ENCODE measurements at places on chromosomes 6 and 20.

DNA sequence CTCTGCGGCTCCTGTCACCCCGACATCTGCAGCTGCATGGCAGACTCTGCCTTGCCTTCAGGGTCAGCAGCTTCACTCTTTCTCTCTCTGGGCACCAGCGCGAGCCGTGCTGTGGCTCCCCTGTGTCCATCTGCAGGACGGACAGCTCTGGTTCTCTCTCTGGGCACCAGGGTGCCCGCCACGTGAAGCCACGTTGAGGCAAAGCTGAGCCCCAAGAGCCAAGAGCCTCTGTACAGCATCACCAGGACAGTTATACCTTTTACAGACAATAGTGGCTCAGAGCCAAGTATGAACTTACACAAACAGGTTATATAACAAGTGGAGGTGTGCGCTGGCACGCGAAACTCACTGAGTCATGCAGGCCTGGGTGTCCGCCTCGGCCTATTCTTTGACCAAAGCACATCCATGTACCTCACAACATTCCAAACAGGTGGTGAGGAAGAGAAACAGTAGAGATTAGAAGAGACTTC lies 50.8 kb downstream of the FAM50B start:
- no peak for DNase-seq

GRCh38 chr6:878179-878578 lies 185.2 kb upstream of the EXOC2 start:
- DNase-seq = no peak

GRCh38 chr20:14193443-14193842 lies 144.0 kb downstream of the FLRT3 start:
- no peak for DNase-seq

- peak; percentile 26 for DNase-seq
These were observed 201.0 kb upstream of the CEP162 start for GRCh38 chr6:84428300-84428907.

DNA sequence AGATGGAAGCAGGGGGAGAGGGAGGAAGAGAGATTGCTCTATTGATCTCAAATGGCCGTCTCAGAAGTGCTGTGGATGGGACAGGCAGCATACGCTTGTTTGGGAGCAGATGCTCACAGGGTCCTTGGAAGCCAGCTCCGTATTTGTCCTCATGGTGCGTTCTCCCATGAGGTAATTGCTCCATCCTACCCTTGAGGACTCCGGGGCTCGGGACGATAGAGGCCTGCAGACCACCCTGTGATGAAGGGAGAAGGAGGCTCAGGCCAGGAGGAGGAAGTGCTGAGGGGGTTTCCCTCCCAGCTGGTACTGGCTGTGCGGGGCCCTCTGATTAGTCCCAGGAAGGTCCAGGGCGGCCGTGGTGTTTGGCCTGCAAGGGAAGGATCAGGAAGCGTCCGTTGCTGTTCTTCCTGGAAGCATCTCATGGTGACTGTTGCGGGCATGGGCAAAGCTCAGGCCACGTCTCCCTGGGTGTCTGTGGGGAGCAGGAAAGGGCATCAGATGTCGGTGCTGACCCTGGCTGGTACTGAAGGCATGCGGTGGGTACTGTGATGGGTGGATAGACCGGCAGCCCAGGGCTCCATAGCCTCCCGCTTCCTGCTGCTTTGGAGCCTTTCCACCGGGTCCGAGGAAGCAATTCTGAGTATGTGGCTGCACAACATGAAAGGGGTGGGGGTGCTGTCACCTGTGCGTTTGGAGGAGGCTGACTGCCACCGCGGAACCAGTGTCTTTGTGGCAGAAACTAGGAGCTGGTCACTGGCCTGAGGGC lies 158.3 kb downstream of the SYCP2 start:
- no peak for DNase-seq

GRCh38 chr6:125310994-125311649 lies 9.4 kb upstream of the HDDC2 start:
- peak; percentile 41 for DNase-seq

DNA sequence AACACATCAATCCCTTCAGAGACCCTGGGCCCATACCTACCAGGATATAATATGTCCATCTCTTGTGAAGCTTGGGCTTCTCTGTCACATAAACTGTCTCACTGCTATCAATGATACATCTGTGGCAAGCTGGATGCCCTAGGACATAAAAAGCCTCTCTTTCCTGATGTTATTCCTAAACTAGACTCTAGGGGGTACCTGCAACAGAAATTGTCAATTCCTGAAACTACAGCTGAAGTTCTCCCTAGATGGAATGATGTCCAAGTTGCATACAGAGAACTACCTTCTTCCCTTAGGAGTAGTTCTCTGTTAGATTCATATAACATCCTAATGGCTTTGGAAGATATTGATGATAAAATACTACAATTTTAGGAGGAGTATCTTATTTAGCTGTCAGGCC lies 35.8 kb downstream of the TBX18 start:
- no peak for DNase-seq

- no peak for DNase-seq
These were observed 167.5 kb upstream of the PREP start for GRCh38 chr6:105570416-105570815.

- DNase-seq = no peak
These were observed 75.1 kb downstream of the IRAK1BP1 start for GRCh38 chr6:78942446-78942845.

DNA sequence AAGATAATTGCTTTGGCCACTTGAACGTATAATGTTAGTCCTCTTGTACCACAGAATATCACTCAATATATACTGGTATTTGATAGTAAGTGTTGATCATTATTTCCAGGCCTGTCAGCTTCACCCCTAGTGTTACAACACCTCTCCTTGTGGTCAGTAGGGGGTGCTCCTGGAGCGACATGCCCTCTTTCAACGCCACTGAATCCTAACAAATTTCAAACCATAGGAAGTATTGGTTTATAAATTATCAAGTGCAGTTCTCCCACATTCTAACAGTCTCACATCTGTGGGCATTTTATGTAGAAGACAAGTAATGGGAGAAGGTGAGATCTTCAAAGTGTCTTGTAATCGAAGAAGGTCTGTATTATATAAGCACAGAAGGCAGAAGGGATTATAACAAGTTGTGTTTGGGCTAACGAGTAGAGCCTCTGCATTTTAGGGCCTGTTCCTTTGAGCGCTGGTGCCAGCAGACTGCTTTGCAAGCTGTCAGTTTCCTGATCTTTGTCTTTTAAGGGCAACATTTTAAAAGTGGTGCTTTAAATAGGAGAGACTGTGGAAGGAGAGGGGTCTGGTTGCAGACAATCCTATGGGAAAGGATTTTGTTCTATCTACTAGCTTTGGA lies 57.1 kb upstream of the CEP162 start:
- DNase-seq = no peak

- DNase-seq = peak; percentile 33
These were observed 317.1 kb downstream of the ESR1 start for GRCh38 chr6:152124429-152125074.

- no peak for DNase-seq
These were observed 18.9 kb upstream of the HLA-DOA start for GRCh38 chr6:33028220-33028849.

- no peak for DNase-seq
These were observed 264.7 kb downstream of the TAF4 start for GRCh38 chr20:61801065-61801360.
